NK-92 treated with Interleukin-12 subunit alpha and Interleukin-12 subunit beta, amount 100 ng/mL, for 24 hours (cell line): ENCODE measurements at places on chromosomes 7 and 10.

DNA sequence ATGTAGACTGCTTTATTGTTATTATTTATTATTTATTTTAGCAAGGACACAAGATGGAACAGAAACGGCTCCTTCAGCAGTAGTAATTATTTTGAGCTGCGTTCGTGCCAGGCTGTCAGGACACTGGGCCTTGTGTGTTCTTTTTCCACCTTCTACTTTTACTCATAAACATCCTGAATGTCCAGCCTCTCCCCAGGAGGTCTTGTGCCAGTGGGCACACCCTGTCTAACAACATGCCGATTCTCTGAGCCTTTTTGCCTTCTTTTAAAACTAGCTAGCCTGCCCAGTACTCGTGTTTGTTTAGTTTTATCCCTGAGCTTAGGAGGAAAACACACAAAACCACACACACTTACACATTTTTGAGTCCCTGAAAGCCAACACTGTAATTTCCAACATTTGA is 1.2 kb downstream of the SCIN start:
- no peak for DNase-seq

DNA sequence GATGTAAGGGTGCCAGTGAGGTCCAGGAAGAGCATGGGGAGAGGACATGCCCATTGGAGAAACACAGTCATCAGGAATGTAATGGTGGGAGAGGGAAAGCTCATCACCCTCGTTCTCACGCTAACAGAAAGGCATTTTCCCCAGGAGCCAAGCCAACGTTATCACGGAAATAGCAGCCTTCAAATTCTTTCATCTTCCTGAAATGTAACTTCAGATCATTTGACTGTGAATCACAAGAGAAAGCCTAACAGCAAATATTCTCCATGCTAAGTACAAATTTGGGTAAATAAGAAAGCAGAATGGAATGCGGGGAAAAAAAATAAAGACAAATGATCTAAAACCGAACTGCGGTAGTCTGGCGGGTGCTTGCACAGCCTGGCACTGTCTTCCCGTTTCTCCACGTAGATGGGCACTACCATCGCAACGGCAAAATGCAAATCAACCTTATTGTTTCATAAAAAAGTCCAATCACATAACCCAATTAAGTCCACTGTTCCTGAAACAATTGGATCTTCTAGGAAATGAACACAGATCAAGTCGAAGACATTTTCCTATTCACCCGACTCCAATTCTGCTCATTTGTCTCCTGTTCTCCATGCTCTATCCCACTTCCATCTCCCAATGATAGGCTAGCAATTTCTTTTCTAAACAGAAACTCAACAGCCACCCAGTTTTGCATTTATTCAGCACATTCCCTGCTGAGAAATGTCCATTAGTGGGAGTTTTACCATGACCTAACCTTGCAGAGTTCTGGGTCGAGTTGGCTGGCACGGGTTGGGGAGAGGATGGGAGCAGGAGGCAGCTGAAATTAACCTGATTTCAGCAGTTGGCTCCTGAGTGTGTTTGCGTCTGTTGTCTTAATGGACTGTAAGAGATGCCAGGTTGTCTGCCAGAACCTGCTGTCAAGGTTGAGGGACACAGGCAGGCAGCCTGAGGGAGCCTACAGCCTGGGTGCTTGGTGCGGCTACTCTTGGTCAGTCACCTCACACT is 74.6 kb upstream of the FRMD4A start:
- DNase-seq: no peak

- DNase-seq: no peak
These were observed 36.4 kb downstream of the ANTXRL start for GRCh38 chr10:46323176-46323575.

GRCh38 chr10:115918812-115919211 is 354.2 kb downstream of the GFRA1 start:
- DNase-seq: no peak

DNA sequence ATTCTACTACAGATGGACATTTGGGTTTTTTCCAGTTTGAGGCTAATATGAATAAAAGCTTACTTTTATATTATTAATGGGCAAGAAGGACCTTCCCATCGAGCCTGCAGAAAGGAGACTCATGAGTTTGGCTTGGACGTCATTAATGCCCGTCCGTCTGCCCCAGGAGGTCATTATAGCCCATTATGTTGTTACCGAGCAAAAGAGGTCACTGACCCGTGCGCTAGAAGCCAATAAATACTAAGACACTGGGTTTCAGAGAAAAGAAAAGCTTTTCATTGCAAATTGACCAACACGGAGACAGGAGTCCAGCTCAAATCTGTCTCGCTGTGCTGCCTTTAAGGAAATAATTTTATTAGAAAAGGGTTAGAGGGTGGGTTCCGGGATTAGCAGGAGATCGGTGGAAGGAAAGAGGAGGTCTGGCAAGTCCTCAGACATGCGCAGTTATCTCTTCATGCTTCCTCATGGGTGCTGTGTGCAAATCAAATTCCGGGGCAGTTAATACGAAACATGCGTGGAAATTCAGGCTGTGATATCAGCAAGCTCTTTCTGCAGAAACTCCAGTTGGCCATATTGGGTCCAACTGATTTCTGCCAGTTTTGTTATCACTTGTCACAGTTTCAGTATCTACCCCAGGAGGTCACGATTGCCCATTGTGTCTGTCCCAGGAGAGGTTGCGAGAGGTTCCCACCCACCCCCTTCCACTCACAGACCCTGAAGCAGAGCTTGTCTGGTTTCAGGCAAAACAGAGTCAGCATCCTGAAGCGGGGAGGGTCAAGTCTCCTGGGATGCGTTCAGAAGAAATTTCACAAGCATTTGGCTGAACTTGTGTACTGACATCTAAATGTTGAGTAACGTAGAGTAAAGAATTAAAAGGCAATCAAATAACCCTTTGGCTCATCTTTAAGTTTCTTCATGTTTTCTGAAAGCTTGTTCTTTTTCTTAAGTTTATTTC is 1.1 kb upstream of the GALNTL5 start:
- DNase-seq: no peak

- DNase-seq: no peak
These were observed 4.0 kb upstream of the IGF2BP3 start for GRCh38 chr7:23474094-23474828.

DNA sequence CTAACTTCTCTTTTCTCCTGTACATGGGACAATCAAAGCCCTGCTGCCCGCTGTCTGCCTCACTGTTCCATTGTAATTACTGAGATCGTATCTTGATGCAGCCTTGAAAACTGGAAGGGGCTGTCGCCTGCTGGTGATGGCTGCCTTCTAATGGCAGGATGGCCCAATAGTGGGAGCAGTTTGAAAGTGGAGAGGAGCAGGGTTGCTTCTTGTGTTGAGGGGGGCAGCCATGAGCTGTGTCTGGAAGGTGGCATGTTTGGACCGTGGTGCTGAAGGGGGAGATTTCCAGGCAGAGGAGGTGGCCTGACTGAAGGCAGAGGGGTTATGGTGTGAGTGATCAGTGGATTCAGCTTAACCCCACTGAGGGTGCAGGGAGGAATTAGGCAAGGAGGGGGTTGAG is 8.1 kb downstream of the WDFY4 start:
- DNase-seq: no peak

DNA sequence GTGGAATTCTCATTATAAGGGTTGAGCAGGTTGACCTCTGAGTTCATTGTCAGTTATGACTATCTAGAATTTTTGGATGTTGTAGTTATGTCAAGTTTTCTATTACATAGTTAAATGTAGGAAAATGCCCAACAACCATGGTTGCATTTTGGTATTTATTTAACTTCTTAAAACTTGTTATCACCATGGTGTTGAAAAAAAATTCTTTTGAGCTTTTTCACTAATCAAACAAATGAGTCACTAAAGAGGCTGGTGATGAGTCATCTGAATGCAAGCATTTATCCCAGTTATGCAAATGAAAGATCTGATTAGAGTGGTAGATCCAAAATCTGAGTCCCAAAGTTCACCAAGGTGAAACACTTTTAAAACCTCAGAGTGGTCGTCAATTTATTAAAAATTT is 624.7 kb upstream of the IGFBP3 start:
- no peak for DNase-seq

- DNase-seq: no peak
These were observed 1063.0 kb upstream of the AUTS2 start for GRCh38 chr7:68535266-68535665.

- DNase-seq: peak; percentile 75
These were observed 5.1 kb downstream of the TSPAN14 start for GRCh38 chr10:80459047-80459865.

DNA sequence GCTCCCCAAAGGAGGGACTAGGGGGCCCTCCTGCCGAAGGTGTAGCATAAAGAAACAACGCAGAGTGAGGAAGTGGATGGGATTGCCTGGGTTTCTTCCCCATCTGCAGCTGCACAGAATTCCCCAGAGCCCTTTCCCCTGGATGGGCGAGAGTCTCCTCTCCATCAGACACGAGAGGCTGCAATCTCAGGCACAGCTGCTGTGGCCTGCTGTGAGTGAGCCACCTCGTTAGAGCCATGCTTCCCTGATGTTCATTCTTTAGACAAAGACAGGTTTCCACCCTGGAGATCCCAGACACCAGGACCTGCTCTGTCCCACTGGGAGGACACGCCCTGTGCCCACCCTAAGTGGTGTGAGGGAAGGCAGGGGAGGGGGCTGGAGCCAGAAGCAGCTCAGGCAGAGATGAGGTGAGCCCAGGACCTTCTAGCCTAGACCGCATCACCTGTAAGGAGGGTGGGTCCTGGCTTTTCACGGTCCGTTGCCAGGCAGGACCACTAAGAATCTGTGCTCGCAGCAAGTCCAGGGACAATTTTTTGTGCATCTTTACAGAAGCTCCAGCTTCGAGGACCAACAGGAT is 268.6 kb upstream of the TCERG1L start:
- no peak for DNase-seq

DNA sequence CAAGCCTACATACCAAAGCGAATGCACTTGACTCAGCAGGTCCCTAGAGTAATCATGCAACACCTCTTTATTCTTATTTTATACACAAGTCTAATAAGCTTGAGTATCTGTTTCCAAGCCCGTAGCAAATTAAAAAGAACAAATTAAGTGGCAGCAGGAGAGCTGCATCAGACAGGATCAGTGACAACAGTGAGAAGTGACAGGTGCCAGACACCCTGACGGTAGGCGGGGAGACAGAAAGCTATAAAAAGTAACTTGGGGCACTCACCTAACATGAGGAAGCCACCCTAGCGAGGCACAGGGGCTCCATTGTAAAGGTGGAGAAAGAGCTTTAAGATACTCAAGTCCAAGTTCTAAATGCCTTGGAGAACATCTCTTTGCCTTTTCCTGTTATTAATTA is 174.2 kb downstream of the PLXNA4 start:
- no peak for DNase-seq
